ENCODE measurements at places on chromosomes 11 and 22.

- DNase-seq = peak; percentile 50
These were observed 2.3 kb downstream of the CYB5R3 start for GRCh38 chr22:42646569-42647525.

- DNase-seq = no peak
These were observed 17.5 kb upstream of the SHANK2 start for GRCh38 chr11:71269603-71270511.

- DNase-seq = no peak
These were observed 94.0 kb downstream of the NTM start for GRCh38 chr11:131464461-131464860.

GRCh38 chr11:134566311-134566710, 154.3 kb upstream of the B3GAT1 start:
- peak; percentile 37 for DNase-seq

DNA sequence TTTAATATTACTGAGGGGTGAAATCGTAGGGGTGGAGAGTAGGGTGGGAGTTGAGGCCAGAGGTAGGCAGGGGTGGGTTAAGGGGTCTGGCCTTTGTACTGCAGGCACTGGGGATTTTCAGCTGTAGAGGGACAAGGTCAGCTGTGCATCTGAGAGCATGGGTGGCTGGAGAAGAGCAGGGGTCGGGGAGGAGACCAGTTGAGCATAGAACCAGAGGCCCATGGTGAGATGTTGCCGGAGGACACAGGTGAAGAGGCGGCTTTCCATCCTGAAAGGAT, 12.1 kb upstream of the CELSR1 start:
- DNase-seq = no peak

- no peak for DNase-seq
These were observed 24.2 kb downstream of the MFNG start for GRCh38 chr22:37461961-37462360.

DNA sequence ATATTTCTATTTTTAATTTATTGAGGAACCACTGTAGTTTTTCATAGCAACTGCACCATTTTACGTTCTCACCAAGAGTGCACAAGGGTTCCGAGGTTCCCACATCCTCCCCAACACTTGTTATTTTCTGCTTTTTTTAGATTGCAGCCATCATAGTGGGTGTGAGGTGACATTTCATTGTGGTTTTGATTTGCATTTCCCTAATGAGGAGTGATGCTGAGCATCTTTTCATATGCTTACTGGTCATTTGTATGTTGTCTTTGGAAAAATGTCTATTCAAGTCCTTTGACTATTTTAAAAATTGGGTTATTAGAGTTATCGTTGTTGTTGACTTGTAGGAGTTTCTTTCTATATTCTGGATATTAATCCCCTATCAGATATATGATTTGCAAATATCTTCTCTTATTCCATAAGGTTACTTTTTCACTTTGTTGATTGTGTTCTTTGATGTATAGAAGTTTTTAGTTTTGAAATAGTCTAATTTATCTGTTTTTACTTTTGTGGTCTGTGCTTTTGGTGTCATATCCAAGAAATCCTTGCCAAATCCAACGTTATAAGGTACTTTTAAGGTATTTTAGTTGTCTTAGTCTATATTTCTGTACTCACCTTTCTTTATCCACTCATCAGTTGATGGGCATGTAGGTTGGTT, 9.0 kb downstream of the NEAT1 start:
- no peak for DNase-seq

DNA sequence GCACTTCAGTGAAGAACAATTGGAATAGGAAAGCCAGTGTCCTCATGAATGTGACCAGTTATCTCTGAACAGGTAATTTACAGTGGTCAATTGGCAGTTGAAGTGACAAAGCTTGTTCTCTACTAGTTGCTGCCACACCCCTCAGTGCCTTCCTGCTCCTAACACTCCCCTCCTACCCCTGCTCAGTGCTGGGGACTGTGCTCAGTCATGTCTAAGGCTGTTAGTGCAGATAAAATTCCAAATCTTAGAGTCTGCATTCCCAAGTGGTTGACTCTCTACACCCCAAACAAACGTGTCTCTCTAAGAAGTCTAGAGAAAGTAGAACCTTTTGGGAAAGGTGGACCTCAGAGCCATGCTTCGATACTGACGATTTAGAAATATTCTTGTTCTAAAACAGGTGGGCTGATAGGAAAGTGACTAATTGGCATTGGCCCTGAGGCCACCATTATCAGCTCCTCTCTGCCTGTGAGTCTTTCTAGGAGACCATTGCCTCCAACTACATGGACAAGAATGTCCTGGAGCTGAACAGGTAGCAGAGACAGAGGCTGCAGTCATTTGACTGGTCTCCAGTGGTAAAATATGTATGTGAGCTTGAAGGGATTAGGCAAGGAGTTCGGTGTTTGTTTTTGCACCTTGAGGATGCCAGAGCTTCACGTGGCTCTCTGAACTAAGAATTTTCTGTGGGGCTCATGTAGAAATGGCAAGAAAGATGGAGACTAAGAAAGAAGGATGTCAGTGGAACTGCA, 22.1 kb upstream of the NNMT start:
- DNase-seq = no peak

DNA sequence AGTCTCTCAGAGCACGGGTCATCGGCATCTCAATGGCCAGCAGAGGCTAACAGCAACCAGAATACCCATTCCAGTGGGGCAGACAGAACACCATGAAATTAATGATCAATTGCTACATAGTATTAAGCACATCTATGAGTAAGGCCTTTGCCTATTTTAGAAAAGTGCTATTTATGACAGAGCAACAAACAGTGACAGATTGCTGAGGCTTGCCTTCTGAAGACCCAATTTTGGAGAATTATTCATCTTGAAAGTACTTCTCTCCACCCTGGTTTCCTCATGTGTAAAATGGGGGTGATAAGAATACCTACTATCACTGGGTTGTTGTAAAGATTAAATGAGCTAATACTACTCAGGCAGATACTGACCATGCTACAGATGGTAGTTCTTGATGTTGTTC, 232.7 kb downstream of the TENM4 start:
- no peak for DNase-seq

GRCh38 chr11:79648766-79649520, 208.1 kb upstream of the TENM4 start:
- DNase-seq = no peak

DNA sequence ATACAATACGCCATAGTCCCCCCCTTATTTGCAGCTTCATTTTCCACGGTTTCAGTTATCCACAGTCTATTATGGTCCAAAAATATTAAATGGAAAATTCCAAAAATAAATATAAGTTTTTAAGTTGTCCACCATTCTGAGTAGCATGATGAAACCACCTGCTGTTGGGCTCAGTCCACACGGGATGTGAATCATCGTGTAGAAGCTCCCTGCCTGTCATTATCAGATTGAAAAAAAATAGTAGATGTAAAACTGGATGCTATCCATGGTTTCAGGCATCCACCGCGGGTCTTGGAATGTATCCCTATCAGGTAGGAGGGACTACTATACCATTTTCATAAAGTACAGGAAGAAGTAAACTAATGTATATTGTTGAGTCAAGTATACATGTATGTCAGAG, 127.4 kb downstream of the TTC17 start:
- no peak for DNase-seq

- peak; percentile 92 for DNase-seq
These were observed 21.9 kb downstream of the SERPINH1 start for GRCh38 chr11:75583718-75584658.

DNA sequence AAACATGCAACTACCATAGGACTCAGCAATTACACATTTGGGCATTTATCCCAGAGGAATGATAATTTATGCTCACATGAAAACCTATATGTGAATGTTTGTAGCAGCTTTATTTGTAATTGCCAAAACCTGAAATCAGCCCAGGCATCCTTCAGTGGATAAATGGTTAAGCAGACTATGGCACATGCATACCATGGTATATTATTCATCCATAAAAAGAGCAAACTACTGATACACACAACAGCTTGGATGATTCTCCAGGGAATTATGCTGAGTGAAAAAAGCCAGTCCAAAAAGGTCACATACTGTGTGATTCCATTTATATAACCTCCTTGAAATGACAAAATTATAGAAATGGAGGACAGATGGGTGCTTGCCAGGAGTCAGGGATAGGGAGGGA, 86.7 kb downstream of the ALX4 start:
- DNase-seq = no peak

- DNase-seq = no peak
These were observed 1458.1 kb upstream of the TENM4 start for GRCh38 chr11:80898910-80899309.

DNA sequence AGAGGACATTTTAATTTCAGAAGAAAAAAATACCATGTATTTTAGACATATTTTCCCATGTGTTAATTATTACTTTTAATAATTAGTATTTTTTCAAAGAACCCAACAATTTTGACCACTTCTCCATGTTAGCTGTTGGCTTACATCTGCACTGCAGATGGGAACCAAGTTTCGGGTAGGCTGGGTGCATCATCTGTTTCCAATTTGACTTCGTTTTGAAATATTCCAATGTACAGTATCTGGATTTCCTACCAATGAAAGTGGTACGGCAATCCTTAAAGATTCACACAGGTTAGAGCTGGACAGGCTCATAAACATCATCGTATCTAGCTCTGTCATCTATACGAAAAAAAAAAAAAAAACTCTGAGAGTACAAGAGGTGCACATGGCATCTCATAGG, 670.2 kb downstream of the OPCML start:
- DNase-seq = no peak

DNA sequence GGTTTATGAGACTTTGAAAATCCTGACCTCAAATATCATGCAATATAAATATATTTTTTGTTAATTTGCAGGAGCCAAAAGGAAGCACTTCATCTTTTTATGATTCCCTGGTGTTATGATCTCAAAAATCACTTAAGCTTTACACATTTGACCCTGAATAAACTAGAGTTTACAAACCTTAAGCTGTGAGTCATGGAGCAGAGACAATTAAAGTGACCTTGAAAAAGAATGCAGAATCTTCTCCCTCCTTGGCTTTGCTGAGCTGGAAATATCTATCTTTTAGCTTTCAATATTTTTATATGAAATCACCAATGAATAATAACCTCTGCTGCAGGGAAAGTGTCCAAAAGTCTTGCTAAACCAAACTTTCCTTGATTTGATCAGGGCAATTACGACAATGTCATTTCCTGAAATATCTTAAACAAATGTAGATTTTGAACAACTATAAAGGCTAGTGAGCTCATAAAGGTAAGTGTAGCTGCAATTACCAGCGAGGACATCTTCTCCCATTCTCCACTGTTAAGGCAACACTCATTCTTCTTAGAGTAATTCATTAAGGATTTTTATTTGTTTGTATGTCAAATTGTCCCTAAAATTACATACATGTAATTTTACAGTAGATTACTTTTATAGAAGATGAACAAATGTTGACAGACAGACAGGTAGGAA, 747.0 kb upstream of the LUZP2 start:
- DNase-seq = no peak

GRCh38 chr11:78290293-78291176, 101.8 kb downstream of the USP35 start:
- DNase-seq = no peak

DNA sequence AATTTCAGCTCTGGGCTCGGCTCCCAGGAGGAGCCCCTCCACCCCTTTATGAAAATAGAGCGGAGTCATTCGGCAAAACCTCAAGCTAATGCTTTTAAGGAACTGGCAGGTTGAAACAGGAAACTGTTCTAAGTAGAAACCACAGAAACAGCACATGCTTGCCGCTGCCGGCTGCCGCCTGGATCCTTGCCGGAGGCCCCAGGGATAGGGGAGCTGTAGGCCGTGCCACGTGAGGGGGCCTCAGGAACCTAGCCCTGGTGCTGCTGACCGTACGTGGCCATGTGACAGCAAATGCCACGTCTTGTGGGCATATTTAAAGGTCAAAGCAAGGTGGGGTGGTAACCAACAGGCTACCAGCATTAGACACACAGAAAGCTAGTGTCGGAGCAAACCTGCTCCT, 77.9 kb upstream of the TIMP3 start:
- no peak for DNase-seq

GRCh38 chr11:1514336-1515061, 27.9 kb upstream of the MOB2 start:
- no peak for DNase-seq

- no peak for DNase-seq
These were observed 63.8 kb upstream of the ARHGAP20 start for GRCh38 chr11:110776081-110776480.

DNA sequence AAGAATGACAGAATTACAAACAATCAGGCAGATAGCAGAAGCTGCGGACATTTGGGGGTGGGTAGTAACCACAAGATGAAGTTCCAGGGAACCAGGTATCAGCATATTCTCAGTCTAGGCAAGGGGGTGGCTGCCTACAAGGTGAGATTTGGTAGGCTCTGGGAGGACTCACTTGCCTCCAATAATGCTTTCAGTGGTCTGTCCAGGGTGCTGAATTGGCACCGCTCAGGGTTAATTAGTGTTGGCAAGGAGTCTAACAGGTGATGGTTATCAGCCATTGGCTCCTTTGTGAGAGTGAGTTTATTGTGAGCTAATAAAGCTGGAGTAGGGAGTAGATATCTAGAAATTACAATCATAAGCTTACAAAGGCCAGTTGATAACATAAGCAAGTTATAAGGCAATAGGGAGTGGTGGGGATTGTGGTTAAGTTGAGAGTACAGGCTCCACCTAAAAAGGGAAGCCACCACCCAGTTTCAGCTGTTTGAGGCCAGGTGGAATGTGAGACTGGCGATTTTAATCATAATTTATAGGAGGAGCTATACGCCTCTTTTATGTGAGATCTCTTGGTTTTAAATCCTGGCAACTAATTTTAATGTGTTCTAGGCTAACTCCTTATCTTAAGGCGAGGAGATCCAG, 320.5 kb downstream of the MIAT start:
- DNase-seq = no peak

DNA sequence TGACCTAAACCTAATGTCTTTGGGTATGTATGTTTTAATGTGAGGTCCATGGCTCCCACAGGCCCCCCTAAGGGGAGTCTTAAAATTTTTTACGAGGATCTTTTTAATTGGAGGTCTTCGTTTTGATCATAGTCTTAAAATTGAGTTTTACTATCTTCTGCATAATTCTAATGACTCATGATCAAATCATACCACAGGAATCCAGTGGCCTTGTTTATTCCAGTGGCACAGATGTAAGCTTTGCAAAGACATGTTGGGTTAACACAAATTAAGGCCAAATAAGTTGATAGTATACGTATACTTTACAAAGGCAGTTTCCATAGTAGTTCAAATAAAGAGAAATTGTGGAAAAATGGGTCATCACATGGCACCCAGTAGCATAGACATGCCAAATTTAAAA, 33.9 kb upstream of the FJX1 start:
- DNase-seq = no peak

DNA sequence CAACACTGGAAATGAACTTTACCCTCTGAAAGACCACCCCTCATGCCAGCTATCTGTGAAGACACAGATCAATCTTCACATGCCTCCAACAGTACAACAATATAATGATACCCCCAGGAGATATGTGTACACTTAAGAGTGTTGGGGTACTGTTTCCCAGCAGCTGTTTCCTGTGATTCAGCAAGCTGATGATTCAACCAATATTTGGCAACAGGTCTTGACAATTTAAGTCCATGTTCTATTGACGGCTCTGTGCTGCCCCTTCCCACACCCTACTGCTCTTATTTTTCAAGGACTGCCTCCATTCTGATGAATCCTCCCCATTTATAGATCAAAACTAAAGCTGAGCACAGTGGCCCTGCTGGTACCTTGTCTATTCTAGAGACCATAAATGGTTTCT, 6.6 kb downstream of the SNX19 start:
- DNase-seq = no peak
